ENCODE measurements at places on chromosomes 3 and 15. TPM values are rescaled to one million over a fixed set of nuclear protein-coding genes. Genes with fewer than 3 reads are reported as not detected.

DNA sequence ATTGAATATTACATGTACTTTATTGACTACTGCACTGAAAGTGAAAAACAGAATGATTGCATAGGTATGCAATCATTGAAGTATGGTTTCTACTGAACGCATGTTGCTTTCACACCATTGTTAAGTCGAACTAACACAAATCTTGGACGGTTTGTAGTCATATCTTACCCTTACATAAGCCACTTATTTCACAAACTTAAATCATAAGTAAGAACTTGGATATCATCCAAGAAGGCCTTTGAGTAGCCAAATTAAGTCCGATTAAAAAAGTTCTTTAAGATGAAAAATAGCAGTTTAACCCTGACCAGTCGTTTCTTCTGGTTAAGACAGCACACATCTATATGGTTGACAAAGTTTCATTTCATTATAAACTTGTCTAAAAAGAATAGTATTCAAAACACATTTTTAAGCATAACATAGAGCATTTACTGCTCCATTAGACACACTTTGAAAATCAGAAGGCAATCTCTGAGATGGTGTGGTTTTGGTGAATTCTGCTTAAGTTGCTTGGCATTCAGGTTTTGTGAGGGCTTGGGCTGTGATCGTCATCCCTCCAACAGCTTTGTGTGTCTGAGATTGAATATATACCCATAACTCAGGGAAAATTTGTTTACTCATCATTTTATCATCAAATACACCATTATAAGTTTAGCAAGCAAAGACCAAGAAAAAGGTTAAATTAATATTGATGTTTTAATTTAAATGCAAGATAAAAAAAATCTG is 92.2 kb downstream of the NFKBIZ start:
- DNase-seq: no peak

DNA sequence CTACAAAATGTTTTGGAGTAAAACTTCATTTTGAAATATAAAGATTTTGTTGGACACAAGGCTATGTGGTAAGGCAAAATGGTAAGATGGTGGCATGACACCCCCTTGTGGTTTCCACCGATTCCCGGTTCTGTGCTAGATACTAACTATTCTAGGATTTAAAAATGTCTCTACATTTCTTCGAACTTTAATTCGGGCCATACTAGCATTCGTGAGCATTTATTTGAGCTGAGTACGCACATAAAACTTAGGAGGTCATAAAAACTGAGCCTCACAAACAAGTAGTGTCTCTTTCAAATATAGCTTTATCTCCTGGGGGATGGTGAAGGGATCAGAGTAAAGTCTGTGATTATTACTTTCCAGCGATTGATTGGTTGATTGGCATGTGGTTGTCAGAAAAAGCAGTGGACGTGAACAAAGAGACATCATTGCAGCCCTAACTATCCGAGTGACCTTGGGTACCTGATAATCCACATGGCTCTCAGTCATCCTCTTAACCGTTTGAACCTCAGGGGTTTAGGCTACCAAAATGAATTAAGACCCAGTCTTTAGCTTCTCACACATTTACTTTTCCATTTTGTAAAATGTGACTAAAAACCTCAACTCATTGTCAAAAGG is 1.1 kb upstream of the ZNF639 start:
- peak; percentile 76 for DNase-seq

MAGEL2 gene
- not detected for total RNA-seq

- no peak for DNase-seq
Measured at GRCh38 chr15:39230908-39231285, 350.0 kb upstream of the THBS1 start.

GRCh38 chr3:132785292-132785691 is 63.1 kb upstream of the NPHP3 start:
- DNase-seq: no peak

DNA sequence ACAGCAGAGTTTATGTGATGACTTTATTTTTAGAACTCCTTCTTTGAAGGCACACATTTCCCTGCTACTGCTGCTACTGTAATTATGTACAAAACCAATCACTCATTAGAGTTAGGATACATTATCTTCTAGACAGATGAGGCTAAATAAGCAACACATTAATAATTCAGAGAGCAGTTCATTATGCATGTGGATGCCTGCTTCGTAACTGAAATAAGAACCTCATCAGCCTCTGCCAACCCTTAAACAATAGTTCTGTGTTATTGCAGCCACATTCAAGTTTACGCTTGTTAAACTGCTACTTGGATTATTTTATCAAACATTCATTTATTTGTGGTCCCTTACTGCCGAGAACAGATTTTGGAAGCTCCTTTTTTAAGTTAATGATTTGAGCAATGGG is 52.5 kb upstream of the C15orf61 start:
- DNase-seq: no peak

- DNase-seq: no peak
Measured at GRCh38 chr3:123138839-123139444, 62.8 kb upstream of the SEC22A start.

GRCh38 chr15:93217343-93217742 is 128.3 kb upstream of the RGMA start:
- no peak for DNase-seq

SEMA3F gene
- 3.5 TPM for total RNA-seq

DNA sequence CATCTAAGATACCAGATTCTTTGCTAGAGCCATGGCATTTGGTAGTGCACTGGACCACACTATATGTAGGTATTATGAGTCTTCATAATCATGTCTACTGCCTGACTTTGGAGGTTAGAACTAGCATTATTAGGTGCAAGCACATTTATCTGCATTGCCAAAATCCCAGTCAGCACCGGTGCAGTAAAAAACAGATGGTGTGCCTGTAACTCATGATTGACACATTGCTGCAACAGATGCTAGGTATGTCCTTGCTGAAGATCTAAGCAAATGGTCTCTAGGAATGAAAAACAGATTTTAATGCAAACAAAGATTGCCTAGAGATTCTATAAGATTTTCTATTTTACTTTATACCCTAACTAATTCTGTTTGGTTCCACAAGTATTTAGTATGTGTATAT is 47.7 kb downstream of the MYO5A start:
- DNase-seq: no peak

- DNase-seq: peak; percentile 73
Measured at GRCh38 chr15:89812011-89812846, 2.4 kb downstream of the ANPEP start.

ADPRH gene
- total RNA-seq: 0.21 TPM

DNA sequence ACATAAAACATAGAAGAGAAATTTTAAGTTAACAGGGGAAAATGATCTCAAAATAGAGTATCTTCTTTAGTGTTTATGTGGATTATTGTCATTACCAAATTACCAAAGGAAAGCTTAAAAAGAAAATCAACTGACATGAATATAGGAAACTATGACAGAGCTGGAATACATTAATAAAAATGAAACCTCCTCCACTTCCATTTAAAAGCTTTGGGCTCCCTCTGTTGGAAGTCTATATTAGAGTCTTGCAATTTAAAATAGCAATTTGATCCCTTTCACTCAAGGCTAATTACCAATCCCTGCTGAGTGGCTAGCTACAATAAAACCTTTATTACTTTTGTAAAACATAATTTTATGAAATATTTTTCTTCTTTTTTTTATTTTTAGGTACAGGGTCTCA is 61.4 kb upstream of the IMPG2 start:
- peak; percentile 41 for DNase-seq

CIAO2A gene
- total RNA-seq: 179 TPM

DNA sequence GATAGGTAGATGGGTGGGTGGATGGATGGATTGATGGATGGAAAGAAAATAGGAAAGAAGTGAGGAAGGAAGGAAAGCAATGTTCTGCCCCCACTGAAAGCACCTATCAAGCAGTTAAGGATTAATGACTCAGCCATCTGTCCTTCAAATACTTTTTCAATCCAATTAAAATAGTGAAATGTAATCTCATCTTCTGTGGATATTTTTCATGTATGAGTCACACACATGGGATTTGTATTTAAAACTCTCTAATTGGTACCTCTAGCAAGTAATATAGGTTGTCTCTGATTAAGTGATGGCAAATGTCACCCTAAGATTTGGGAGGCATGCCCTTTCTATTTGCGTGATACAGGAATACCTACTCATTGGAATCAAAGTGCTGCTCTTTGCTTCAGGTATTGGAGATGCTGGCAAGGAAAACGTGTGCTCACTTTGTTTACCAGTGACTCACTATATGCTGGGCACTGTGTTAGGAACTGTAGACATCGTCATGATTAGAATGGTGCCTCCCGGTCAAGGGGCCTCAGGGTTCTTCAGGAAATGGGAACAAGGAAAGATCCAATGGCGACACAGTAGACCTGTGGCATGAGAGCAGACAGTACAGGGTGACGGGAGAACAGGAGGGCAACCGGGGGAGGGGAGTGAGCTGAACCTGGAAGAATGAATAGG is 230.1 kb downstream of the CLSTN2 start:
- DNase-seq: peak; percentile 66

- DNase-seq: no peak
Measured at GRCh38 chr3:57953576-57953975, 54.6 kb upstream of the FLNB start.

- DNase-seq: no peak
Measured at GRCh38 chr3:10609134-10609533, 103.7 kb upstream of the ATP2B2 start.

- peak; percentile 7 for DNase-seq
Measured at GRCh38 chr15:39699516-39700374, 82.9 kb downstream of the FSIP1 start.

SCN11A gene
- not detected for total RNA-seq
